Upper lobe of right lung (tissue), 1 donor: ENCODE measurements at places on chromosomes 16 and 17. TPM values are rescaled to one million over a fixed set of nuclear protein-coding genes. Genes with fewer than 3 reads are reported as not detected.

- no peak for DNase-seq
- no peaks in the 10 kb centered on the region for H3K27me3 ChIP-seq
- H3K36me3 ChIP-seq = peaks cover 34% of the 10 kb centered on the region
- H3K4me1 ChIP-seq = no peaks in the 10 kb centered on the region
- no peak overlapping the region for H3K27ac ChIP-seq
- no peak overlapping the region for H3K4me3 ChIP-seq
These were observed 14.0 kb upstream of the SLC6A4 start for GRCh38 chr17:30249460-30249859.

DNA sequence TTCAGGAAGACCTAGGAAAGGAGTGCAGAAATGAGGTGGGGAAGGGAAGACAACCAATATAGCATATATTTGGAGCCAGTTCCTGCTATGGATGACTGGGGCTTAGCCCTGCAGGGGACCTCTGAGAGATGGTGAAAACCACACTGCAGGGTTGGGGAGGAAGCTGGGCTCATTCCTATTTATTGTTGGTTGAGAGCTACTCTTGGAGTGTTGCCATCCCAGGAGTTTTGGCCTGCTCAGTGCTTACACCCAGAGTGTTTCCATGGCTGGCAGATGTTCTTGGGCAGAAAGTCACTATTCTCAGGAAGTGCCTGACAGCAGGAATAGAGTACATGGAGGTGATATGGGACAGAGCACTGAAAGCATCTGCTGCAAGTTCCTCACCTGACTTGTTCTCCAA is 145.8 kb downstream of the SPACA3 start:
- H3K27me3 ChIP-seq = no peaks in the 10 kb centered on the region
- H3K36me3 ChIP-seq = no peaks in the 10 kb centered on the region
- H3K4me3 ChIP-seq = no peak overlapping the region
- DNase-seq = no peak
- no peak overlapping the region for H3K27ac ChIP-seq

DNA sequence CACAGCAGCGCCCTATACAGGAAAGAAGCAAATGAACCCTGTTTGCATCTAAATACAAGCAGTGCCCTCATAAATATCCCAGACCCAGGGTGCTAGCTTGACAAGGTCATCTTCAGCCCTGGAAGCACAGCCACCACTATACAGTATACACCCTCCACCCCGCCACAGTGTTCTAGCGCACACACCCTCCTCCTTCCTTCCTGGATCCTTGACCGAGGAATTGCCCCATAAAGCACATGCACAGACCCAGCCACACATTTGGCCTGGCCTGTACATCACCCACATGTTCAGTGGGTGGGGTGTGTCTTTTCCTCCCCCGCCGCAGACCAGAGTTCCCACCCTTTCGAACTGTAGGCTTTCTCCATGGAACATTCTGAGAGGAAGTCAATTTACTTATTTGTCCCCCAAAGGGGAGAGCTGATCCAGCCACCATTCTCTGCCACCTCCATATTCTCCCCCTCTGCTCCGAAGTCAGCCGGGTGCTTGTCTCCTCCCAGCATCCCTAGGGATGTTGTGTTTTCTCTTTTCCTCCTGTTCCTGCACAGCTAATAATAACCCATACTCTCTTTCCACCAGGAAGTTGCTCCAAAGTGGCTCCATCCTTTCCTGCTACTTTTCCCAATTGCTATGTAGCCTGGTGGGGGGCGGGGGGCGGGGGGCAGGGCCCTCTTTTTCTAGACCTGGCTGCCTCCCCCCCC is 6.6 kb downstream of the ABI3 start:
- H3K36me3 ChIP-seq = no peaks in the 10 kb centered on the region
- no peaks in the 10 kb centered on the region for H3K27me3 ChIP-seq
- peak; percentile 82 for DNase-seq
- H3K27ac ChIP-seq = peak overlapping the region; percentile 63

DNA sequence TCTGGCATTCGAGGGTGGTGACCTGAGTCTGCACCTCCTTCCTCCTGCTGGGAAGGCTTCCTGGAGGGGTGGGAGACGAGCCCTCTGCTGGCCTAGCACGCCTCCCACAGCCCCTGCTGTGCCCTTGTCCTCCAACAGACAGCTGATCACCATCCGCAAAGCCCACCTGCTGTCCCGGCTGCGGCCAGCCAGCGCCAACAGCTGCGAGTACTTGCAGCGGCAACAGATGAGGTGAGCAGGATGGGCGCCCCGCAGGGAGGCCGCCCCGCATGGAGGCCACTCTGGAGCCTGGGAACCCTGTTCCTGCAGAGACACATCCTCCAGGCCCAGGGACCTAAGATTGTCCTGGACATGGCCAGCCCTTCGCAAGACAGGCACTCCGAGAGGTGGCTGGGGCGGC is 21.6 kb downstream of the UBALD1 start:
- no peak overlapping the region for H3K27ac ChIP-seq
- DNase-seq = no peak
- no peaks in the 10 kb centered on the region for H3K36me3 ChIP-seq
- H3K4me3 ChIP-seq = no peak overlapping the region
- H3K4me1 ChIP-seq = no peaks in the 10 kb centered on the region

DNA sequence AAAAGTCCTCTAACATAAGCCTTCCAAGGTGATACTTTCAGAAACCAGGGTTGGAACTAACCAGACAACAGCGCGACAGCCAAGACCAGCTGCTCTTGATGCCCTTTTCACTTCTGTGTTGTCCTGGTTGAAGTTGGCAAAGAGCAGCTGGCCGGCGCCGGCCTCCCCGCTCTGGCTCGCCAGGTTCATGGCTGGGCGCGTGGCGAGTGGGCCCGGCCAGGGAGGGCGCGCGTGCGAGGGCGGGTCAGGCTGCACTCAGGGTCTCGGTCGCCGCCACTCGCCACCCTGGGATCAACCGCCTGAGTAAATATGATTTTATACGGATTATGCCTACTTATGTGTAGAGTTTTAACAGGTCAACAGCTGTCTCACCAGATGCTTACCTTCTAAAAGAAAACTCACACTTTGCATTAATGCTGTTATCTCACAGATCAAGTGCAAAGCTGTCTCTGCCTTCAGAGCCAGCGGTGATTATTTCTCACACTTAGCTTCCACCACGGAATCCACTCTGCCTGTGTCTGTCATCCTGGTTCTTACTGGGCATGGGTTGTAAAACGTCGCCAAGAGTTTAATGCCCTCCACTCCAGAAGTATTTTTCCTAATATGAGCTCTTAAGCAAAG is 13.5 kb downstream of the KCTD2 start:
- peaks cover 11% of the 10 kb centered on the region for H3K4me1 ChIP-seq

GRCh38 chr16:81866820-81867440 is 87.8 kb downstream of the PLCG2 start:
- H3K27ac ChIP-seq = peak overlapping the region; percentile 72
- H3K36me3 ChIP-seq = no peaks in the 10 kb centered on the region
- peaks cover 12% of the 10 kb centered on the region for H3K4me1 ChIP-seq
- H3K27me3 ChIP-seq = no peaks in the 10 kb centered on the region

DNA sequence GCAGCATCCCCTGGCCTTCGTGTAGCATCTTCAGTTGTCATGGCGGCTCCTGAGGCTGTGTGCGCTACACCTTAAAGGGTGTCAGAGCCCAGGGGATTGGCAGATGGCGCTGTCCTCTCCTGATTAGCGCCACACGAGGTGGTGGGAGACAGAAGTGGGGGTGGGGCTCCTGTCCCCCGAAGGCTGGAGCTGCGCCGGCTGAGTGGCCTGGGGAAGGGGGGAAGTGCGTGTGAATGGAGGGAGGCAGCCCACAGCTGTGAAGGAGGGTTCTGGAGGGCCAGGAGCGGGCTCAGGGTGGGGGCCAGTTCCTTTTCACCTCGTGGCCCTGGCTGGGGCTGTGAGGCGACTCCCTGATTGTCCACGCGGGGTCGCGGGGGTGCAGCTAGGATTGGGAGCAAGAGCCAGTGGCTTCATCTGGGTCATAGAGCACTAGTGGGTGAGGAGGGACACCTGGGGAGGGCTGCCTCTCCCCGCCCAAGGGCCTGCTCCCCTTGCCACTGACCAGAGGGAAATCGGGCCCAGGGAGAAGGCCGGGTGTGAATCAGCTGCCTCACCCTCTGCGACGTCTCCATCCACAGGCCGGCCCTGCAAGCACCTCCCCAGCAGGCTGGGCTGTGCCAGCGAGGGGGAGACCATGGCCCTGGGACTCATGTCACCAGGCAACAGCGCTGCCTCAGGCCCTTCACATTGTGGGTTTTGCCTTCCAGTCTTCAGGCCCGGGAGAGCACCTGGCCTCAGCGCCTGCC is 14.1 kb downstream of the BAHCC1 start:
- H3K36me3 ChIP-seq = no peaks in the 10 kb centered on the region
- no peaks in the 10 kb centered on the region for H3K27me3 ChIP-seq
- peaks cover 36% of the 10 kb centered on the region for H3K4me1 ChIP-seq
- no peak overlapping the region for H3K27ac ChIP-seq
- no peak overlapping the region for H3K4me3 ChIP-seq

DNA sequence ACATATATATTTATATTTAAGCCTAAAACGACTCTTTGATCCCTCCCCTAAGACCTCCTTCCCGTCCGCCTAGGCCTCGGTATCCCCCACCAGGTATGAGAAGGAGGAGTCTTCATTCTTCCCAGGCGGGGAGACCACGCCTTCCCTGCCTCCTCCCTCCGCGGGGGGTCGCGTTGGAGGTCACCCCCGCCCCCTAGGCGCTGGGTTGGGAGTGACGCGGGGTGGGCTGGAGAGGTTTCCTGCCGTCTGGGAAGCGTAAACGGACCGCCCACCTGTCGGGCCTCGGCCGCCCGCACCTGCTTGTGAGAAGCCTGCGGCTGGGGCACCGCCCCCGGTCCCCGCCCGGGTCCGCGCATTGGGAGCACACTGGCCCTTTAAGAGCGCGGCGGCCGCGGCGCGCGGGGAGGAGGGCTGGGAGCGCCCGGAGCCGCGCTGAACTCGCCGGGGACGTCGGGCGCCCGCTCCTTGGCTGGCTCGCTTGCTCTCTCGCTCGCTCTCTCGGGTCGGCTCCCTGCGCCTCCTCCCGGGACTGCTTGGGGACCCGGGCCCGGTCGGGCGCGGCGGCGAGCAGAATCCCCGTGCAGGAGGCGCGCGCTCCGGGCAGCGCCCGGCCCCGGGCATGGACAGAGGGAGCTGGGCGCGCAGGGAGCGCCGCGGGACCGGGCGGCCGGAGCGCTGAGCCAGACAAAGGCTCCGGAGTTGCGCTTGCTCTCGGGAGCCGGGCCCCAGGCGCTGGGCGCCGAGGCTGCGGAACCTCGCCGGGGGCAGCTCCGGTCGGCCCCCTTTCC is at the start of gene MMP15:
Gene MMP15 (plus strand): TSS at position 404 of the 788 bp plus-strand sequence. CDS start 597 bp downstream, outside the sequence.
- H3K27ac ChIP-seq = peak within 1 kb of the TSS; percentile 78
- H3K36me3 ChIP-seq = no peaks in the 10 kb centered on the region
- peak within 1 kb of the TSS; percentile 77 for H3K4me3 ChIP-seq
- H3K27me3 ChIP-seq = no peaks in the 10 kb centered on the region

- no peak overlapping the region for H3K4me3 ChIP-seq
- no peak overlapping the region for H3K27ac ChIP-seq
- H3K36me3 ChIP-seq = no peaks in the 10 kb centered on the region
- H3K4me1 ChIP-seq = no peaks in the 10 kb centered on the region
- H3K27me3 ChIP-seq = no peaks in the 10 kb centered on the region
- no peak for DNase-seq
These were observed 2.7 kb downstream of the ZP2 start for GRCh38 chr16:21208446-21209230.

DNA sequence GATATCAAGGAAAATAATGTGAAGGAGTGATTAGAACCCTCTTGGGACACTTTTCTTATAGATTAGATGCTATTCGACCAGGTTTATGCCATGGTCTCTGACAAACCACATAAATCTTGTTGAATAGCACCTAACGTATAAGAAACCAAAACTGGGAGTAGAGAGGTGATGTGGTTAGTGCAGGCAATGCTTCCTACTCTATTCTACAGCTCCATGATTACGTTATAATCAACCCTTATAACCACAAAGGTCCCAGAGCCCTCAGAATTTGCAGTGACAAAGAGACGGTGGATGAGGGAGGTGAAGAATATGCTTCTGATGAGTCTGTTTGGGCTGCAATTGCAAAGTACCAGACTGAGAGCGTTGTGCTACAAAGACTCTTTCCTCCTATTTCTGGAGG is 78.4 kb downstream of the ARHGAP44 start:
- no peaks in the 10 kb centered on the region for H3K27me3 ChIP-seq
- H3K4me3 ChIP-seq = no peak overlapping the region
- no peak for DNase-seq
- H3K36me3 ChIP-seq = no peaks in the 10 kb centered on the region
- no peaks in the 10 kb centered on the region for H3K4me1 ChIP-seq

NLRC3 gene
- total RNA-seq = 5.5 TPM

IRX5 gene
- total RNA-seq = 23.3 TPM

SLC12A3 gene
- total RNA-seq = not detected
